ENCODE measurements at places on chromosomes 16 and 17. TPM values are rescaled to one million over a fixed set of nuclear protein-coding genes. Genes with fewer than 3 reads are reported as not detected.

Gene PAQR4
- 2.7 TPM for total RNA-seq

DNA sequence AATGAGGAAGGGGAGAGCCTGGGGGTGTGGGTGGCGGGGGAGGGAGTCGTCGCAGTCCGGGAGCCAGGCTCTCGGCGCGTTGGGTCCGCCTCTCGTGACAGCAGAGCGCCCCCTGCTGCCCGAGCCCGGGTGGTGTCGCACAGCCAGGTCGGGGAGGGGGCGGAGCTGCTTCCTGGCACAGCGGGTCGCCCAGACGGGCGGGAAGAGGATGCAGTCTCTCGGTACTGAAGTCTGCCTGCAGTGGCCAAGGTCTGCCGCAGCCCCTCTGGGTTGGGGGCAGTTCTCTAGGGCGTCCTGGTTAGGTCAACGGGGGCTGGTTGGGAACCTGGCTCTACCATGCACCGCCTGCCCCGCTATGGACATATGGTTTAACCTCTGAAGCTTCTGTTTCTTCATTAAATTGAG, 38.2 kb upstream of the CCDC182 start:
- DNase-seq: no peak

Gene PYDC1
- not detected for total RNA-seq

DNA sequence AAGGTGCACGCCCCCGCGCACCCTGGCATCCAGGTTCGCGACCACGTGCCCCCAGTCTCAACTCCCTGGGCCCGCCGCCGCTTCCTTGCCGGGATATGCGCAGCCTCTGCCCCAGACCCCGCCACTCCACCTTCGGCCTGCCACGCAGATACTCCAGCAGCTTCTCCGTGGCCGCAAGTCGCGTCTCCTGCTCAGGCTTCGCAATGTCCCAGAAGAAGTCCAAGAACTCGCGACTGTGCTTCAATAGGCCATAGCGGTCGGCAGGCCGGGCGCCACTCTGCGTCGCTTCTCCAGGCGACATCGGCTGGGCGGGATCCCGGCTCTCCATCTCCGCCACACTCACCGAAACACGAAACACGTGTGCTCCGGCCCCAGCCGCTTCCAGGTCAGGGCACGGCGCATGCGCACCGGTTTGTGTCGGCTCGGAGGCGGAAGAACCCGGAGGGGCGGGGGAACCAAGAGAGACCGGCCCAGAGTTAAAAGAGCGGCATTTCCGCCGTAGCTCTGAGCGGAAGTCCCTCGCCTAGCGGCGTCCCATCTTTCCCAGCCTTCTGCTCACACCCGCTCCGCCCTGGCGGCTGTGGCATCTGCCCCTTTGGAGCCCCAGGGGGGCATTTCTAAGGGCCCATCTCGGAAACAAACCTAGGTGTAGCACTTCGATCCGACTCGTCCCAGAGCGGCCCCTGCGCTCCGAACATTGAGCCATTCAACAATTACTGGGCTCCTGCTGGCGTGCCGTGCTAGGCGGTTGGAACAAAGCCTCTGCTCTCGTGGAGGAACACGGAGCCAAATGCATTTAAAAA, at the start of gene MYBBP1A:
MYBBP1A (minus strand) TSS at position 388 of the 803 bp plus-strand sequence; CDS start at position 328, 60 bp downstream.
- DNase-seq: no peak

Gene ITGAX
- 4.4 TPM for total RNA-seq

Gene TANGO6
- total RNA-seq: 21.9 TPM

Gene NPIPA7
- total RNA-seq: 4.4 TPM

GRCh38 chr17:68658999-68659780, 58.0 kb upstream of the FAM20A start:
- no peak for DNase-seq

DNA sequence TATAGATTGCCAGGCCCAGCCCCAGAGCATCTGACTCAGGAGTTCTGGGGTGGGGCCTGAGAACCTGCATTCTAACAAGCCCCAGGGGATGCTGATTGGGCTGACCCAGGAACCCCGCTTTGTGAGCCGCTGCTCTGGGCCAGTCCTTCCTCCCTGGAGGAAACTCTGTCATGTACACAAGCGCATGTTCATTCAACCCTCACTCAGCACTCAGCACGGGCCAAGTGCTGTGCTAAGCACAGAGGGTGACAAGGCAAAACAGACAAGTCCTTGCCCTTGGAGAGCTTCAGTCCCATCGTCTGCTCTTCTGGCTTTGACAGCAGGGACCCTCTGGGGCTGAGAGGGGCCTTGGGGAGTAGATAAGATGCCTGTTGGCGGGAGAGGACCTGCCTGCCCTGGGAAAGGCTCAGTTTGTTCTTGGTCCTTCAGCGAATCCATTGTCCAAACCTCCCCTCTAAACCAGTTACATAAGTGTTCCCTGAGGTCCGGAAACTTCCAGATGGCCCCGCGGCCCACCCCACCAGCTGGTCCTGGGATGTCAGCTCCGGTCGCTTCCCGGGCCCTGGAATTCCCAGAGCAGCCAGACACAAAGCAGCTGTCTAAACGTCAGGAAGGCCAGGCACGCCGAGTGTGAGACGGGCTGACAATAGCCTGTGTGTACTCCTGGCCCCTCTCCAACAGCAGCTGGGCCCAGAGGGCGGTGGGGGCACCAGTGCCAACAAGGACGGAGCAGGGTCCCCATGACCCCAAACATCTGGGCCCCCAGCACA, 88.8 kb downstream of the ZDHHC7 start:
- DNase-seq: no peak

- no peak for DNase-seq
Measured at GRCh38 chr16:58493756-58494431, 6.0 kb upstream of the NDRG4 start.

DNA sequence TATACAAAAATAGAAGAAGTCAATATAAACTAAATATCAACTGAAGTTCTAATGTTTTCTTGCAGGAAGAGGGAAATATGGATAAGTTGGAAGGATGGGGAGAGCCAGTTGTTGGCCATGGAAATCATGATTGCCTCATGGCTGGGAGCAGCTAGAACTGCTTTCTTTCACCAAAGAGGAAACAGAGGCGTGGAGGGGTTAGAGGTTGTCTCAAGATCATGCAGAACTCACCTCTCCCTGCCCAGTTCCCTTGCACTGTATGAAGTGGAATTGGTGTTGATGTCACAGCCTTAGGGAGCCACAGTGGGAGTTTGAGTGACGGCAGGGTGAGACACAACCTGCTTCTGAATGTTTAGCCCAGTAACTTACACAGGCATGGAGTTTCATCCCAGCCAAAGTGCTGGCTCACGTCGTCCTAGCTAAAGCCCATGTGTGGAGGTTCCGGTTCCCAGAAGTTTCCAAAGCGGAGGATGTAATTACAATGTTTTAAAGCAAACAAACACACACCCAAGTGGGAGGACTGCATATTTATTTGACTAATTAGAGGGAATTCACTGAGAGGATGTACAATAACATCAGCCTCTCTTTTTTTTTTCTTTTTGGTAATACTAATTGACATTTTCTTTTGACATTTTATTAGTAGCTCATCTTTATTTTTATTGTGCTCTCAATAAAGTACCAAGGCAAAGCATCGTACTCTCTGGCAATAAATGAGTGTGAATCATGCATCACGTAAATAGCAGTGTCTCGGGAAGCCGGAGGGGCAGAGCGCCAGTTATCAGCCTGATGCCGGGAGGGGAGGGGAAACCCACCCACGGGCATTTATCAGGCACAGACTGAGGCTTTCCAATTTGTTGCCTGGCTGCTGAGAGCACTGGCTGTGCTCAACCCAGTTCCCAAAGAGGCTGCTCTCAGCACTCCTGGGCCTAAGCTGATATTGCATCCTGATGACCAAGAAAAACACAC, 118.7 kb upstream of the CDH5 start:
- DNase-seq: no peak

Gene SLC47A2
- total RNA-seq: 0.74 TPM

DNA sequence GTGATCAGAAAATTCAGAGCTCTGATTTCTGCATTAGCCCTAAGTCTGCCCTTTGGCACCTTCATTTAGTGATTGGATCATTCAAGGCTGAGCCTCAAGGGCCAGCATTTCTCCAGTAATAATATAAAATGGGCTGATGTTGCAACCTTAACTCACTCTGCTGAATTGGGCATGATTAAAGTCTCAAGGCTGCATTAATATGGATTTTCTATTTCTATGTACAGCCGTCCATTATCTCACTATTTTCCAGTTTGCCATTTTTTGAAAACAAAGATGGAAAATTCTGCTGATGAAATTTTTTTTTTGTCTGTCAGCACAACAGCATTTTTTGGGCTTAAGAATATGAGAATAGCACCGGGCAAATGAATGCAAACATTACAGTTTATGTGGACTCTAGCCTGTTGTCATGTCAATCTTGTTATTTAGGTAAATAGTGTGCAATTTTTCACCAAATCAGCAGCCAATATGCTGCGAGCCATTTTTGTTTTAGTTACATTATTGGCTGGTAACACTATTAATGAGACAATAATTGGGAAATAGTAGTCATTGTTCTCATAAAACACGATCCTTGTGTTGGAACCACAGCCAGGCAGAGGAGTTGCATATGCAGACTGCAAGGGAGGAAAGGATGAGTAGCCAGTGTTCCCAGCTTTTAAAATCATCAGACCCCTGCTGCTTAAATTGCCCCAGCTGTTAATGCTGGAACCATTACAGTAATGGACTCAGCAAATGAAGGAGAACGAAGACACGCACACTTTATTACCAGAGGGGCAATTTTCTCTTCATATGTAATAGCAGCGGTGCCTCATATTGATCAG, 10.5 kb downstream of the FTO start:
- DNase-seq: no peak

Gene SYCE1L
- total RNA-seq: 4.2 TPM

Data from vagina (tissue), 2 donors.